ENCODE measurements at places on chromosomes 16 and 17. TPM values are rescaled to one million over a fixed set of nuclear protein-coding genes. Genes with fewer than 3 reads are reported as not detected.

Gene ADAMTS18
- total RNA-seq = not detected

DNA sequence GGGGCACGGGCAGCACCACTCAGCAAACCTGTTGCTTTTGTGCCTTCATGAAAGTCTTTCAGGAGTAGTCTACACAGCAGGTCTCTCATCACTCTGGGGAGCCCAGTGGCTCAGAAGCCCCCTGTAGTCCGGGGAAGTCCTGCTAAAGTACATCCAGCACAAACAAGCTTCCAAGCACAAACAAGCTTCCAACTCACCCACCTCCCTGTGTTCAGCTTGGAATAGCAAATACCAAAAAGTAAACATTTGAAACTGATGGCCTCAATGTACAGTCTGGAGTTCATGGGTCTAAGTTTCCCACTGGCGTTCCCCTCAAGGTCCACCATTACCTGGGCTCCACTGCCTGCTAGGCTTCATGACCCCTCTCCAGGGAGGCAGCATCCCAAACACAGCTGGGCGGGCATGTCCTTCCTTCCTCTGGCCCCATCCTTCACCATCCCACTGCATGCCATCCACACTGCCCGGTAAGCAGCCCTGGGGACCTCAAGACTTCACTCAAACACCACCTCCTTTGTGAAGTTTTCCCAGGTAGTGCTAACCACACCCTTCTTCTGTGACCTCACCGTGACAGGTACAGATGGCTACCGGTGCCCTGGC, 62.8 kb upstream of the SIAH1 start:
- H3K27me3 ChIP-seq = no peaks in the 10 kb centered on the region
- H3K4me3 ChIP-seq = no peak overlapping the region
- DNase-seq = no peak
- H3K4me1 ChIP-seq = peaks cover 13% of the 10 kb centered on the region
- no peaks in the 10 kb centered on the region for H3K36me3 ChIP-seq

DNA sequence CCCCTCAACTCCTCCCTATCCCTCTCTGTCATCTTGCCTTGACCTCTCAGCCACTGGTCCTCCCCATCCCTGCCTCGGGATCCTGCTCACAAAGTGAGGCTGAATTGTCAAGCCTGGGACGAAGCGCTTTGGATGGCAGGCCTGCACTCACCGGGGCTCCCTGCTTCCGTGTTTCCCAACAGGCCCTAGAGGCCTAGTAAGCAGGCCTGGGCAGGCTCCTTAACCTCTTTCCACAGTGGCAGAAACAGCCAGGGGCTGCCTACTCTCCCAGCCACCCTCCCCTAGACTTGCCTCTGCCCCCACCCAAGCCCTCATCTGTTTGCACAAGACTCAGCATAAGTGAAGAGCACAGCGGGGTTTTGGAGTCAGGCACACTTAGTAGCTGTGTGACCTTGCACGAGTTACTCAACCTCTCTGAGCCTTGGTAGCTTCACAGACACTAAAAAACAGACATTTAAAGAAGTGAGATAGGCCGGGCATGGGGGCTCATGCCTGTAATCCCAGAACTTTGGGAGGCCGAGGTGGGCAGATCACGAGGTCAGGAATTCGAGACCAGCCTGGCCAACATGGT, 5.0 kb upstream of the FADS6 start:
- no peak overlapping the region for H3K4me3 ChIP-seq
- no peak for DNase-seq
- H3K36me3 ChIP-seq = no peaks in the 10 kb centered on the region
- peaks cover 13% of the 10 kb centered on the region for H3K27me3 ChIP-seq
- H3K27ac ChIP-seq = no peak overlapping the region

- H3K4me1 ChIP-seq = peaks cover 13% of the 10 kb centered on the region
- no peak overlapping the region for H3K27ac ChIP-seq
- no peak overlapping the region for H3K4me3 ChIP-seq
- peak; percentile 94 for DNase-seq
- H3K36me3 ChIP-seq = no peaks in the 10 kb centered on the region
- H3K27me3 ChIP-seq = no peaks in the 10 kb centered on the region
These were observed 110.0 kb downstream of the N4BP1 start for GRCh38 chr16:48499923-48500381.

Gene C16orf89
- 5.9 TPM for total RNA-seq

- H3K27ac ChIP-seq = no peak overlapping the region
- H3K4me1 ChIP-seq = no peaks in the 10 kb centered on the region
- no peak overlapping the region for H3K4me3 ChIP-seq
These were observed 4.9 kb downstream of the ALOX15 start for GRCh38 chr17:4636474-4637100.

Gene TEFM
- 10.3 TPM for total RNA-seq

DNA sequence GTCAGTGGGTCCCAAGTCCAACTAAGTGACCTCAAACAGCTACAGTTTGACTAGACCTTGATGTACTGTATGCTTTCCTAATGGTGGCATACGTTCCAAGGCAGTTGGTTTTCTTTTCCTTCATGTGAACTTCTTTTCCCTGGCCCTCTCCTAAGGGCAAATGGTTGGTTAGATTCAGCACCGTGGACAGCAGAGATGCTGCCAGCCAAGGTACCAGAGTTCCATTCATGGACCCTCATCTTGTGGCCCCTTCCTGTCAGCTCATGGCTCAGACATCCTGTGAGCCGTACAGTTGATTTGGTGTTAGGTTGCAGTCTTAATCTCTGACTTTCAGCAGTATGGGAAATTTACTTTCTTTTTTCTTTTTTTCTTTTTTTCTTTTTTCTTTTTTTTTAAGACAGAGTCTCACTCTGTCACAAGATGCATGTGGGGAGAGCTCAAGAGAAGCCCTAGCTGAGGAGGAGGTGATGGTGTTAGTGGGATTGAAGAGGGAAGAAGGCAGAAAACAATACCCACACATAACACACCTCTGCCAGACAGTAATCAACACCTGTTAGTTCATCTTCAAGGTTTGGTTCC, 122.4 kb downstream of the USP31 start:
- peak; percentile 10 for DNase-seq
- no peaks in the 10 kb centered on the region for H3K4me1 ChIP-seq
- no peak overlapping the region for H3K4me3 ChIP-seq
- H3K27ac ChIP-seq = no peak overlapping the region
- no peaks in the 10 kb centered on the region for H3K36me3 ChIP-seq

Gene EPOP
- 0.33 TPM for total RNA-seq
